Astrocyte of the cerebellum (primary cell): ENCODE measurements at places on chromosomes 6 and 20.

- peak; percentile 90 for DNase-seq
These were observed at the start of the genes HSPA1A and HSPA1L for GRCh38 chr6:31815025-31815838. Gene HSPA1A (plus strand): TSS chr6:31815543. CDS start chr6:31815757, 214 bp downstream. Gene HSPA1L (minus strand): TSS chr6:31815283. CDS start chr6:31811972, 3,311 bp downstream.

GRCh38 chr20:45893831-45894230 lies 2.7 kb downstream of the CTSA start:
- DNase-seq, result peak; percentile 31

- DNase-seq, result no peak
These were observed 18.9 kb downstream of the PCNA start for GRCh38 chr20:5100684-5101347.

DNA sequence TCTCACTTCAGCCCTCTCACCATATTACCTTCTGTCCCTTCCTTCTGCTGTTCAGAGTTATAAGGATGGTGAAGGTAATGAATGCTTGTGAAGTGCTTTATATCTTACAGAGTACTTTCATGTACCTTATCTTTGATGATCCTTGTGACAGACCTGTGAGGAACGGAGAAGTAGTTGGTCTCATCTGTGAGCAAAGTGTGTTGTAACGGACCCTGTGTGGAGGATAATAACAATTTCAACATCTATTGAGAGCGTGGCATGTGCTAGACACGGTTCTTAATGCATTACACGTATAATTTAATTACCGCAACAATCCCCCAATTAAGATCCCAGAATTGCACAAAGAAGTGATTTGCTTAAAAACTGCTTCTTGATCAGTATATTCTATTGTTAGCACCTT lies 124.6 kb downstream of the ANKS1A start:
- no peak for DNase-seq

DNA sequence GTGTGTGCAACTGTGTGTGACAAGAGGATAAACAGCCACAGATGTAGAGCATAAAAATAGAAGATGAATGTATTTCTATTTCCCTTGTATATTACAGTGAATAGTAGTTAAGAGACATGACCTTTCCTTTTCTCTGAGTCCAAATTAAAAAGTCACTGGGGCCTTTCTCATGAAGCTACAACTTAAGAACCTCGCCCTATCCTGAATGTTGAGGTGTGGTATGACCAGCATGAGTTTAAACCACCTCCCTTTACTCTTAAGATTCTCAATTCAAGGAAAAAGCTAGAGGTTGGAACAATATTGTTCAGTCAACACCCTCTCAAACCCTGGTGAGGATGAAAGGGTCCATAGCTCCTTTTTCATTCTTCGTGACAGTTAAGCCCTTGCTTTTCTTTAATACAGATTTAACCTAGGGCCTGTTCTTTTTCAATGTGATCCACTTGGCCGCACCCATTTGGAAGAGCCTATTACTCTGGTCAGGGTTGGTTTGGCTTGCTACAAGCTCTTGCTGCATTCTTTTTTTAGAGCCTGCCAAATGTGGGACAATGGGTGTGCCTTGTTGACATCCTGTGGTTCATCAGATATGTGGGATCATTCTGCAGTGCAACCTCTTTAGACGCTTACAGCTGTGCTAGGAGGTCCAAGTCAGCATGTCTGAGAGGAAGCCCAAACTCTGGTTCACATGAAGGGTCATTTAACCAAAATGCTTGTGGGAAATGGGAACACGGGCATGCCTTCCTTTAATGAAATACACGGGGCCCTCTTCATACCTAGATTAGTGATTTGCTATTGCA lies 290.0 kb downstream of the HAO1 start:
- DNase-seq, result peak; percentile 81

DNA sequence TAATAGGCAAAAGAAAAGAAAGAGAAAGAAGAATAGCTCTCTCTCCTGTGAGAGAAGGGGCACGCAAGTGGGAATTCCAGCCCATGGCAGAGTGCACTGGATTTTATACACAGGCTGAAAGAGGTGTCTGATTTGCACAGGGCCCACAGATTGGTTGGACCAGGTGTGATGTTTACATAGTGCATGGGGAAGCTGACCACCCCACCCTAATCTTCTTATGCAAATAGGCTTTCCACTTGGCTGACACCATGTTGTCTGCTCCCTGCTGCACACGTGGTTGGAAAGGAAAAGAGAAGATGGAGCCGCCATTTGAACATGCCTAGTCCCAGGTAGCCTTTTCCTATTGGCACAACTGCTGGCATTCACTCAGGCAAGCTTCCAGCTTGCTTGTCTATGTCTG lies 20.2 kb downstream of the MICA start:
- no peak for DNase-seq
